ENCODE measurements at places on chromosomes 3 and 15. TPM values are rescaled to one million over a fixed set of nuclear protein-coding genes. Genes with fewer than 3 reads are reported as not detected.

Gene ITGA11
- 0.48 TPM for total RNA-seq

Gene KLHL40
- 0.19 TPM for total RNA-seq

Gene CNTN4
- 8.2 TPM for total RNA-seq

Gene GLT8D1
- total RNA-seq, result 41.0 TPM

DNA sequence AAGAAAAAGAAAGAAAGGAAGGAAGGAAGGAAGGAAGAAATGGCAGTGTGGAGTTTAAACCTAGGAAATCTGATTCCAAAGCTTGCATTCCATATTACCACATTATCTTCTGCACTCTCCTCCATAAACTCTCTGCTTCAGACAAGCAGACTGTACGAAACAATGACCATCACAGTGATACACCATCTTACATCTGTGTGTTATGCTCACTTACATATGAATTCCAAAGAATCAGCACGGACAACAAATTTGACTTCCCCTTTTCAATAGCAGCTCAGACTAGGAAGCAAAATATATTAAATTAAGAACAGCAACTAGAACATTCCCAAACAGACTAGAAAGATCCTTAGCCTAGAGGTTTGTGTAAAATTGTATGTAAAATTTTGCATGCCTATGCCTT is 18.0 kb upstream of the PPM1L start:
- DNase-seq, result no peak

GRCh38 chr3:2770451-2770850 is 339.7 kb downstream of the IL5RA start:
- DNase-seq, result no peak

DNA sequence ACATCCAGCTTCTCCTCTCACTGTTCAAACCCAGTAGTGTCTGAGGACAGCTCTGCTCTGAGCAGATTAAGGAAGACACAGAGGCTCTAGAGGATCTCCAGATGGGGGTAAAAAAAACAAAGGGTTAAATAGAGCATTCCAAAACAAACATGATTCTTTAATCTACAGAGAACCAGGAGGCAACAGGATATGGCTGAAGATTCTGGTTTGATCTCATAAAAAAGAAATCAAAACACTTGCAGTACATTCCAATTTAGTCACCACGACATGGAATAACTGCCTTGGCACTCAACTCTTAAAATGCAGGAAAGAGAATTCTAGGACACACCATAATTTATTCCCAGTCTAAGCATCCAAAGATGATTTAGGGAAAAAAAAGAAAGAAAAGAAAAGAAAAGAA is 32.0 kb downstream of the TM4SF4 start:
- DNase-seq, result no peak

DNA sequence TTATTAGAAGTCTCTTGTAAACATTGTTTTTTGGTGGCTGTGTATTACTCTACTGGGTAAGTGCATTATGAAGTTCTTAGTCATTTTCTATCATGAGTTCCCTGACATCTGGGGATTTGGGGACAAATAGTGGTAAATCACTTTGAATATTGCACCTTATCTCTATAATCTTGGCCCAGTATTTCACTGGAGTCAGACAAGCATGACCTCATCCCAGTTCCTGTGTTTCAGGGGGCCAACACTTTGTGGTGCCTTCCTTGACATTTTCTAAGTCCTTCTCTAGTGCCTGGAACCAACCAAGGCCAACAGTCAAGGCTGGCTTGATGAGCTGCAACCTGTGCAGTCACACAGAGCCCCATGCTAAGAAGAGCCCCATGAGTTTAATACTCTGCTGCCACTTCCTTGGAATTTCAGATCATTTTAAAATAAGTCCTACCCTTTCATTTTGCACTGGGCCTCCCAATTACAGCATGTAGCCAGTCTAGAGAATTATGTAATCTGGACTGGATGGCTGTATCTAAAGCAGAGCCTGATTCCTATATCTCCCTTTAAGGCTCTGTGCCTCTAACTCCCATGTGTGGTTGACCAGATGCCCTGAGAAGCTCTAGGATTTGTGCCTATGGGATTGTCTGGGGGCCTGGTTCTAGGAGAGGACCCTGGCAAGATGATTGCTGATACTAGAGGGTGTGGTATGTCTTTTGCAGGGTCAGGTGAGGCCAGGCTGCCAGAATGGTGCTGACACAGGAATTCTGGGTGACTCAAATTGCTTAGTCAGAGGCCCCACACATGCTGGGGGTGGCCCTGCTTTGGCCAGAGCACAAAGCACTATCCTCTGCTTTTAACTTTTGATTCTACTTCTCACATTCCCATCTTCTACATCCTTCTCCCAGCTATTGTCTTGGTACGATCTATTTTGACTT is 319.6 kb upstream of the TBC1D5 start:
- no peak for DNase-seq

DNA sequence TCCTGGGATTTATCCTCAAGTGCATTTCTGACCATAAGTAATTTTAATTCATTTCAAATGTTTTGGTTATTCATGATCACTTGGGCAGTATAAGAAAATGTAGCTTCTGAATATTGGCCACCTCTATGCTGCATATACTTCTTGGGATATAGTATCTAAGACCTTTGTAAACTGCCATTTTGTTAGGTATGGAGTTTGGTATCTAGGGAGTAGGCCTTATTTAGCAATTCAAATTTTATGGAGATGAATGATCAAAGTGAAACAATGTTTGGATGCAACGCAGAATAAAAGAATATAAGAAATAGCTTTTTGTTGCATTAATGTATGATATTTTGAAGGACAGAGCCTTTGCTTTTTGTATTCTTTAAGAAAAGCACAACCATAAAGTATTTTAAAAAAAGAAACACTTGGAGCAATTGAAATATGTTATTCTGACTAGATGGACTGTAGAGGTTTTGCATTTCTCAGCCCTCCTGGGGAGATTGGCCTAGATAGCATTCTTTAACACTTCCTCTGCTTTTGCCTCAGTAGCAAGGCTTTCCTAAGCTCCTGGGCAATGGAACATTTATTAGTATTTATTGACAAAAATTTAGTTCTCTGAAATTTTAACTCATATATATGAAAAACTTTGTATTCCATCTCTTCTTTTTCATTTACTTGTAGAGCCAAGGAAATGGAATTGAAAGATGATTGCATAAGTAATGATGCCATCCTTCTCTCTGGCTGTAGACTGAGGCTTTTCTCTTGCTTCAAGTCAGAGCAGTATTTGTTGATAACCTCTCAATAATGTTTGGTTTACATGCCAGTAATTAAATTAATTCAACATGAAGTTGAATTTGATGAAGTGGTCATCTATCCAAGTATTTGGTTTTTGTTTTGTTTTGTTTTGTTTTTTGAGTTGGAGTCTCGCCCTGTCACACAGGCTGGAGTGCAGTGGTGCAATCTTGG is 61.8 kb upstream of the UTS2B start:
- no peak for DNase-seq

- DNase-seq, result no peak
These were observed 44.8 kb downstream of the PDIA5 start for GRCh38 chr3:123111640-123112039.

DNA sequence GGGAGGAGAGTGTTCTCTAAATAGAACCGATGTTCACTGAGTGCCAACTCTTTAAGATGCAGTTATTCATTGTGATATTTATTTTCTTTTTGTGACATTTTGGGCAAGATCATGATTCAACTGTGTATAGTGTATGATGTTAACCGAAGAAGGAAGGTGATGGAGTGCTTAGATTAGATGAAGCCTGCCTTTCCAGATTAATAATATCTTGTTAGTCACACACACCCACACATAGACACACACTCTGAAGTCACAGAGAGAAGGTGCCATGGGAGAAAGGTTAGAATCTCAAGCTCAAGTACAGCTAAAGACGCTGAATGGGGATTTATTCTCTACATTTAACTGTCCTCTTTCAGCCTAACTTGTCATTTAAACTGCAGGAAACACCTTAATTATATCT is 77.0 kb downstream of the SLC9A9 start:
- no peak for DNase-seq

- no peak for DNase-seq
These were observed 259.9 kb upstream of the ZPLD1 start for GRCh38 chr3:102174832-102175374.

GRCh38 chr3:159776779-159777178 is 211.9 kb upstream of the IL12A start:
- DNase-seq, result no peak

- no peak for DNase-seq
These were observed 43.9 kb downstream of the PPCDC start for GRCh38 chr15:75067123-75067830.

DNA sequence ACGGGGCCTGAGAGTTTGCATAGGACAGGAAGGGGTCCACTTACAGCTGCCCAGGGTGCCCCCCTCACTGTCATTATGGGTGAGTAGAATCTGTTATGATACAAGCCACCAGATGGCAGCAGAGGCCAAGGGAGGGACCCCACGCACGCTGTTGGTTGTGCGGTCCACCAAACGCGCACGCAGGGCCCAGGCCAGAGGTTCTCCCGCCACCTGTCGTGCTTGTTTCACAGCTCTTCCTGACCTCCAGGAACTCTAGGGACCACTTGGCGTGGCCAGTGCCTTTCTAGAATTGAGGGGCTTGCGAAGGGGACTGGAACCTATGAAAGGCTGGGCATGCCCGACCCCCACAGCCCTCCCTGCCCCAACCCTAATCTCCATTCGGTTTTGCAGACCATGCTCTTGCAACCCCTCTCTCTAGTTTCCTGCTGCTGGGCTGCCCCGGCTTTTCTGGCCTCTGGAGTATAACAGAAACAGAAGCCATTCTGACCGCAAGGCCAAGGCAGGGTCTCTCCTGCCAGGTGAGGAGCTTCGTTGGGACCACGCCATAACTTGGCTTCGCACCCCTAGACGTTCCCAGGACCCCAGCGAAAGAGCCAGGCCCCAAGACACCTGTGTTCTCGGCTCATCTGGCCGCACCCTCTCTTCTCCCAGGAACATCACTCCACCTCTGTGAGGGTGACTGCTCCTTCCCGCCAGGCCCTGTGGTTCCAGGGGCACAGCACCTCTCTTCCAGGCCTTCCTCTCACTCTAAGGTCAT is 46.0 kb downstream of the ALDH1L1 start:
- DNase-seq, result no peak
